ENCODE measurements at places on chromosomes 4 and X.
A peak's percentile ranks its signal among the peaks of the same experiment; 100 is the strongest.

DNA sequence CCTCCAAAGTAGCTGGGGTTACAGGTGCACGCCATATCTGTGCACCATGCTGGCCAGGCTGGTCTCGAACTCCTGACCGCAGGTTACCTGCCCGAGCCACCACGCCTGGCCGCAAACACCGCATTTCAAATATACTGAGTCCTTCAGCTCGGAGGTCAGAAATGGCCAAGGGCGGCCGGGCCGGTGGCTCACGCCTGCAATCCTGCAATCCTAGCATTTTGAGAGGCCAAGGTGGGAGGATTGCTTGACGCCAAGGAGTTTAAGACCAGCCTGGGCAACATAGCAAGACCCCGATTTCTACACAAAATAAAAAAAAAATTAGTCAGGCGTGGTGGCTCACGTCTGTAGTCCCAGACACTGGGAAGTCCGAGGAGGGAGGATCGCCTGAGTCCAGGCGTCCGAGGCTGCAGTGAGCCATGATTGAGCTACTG is 71.9 kb upstream of the PPP2R3B start:
- DNase-seq, result no peak

DNA sequence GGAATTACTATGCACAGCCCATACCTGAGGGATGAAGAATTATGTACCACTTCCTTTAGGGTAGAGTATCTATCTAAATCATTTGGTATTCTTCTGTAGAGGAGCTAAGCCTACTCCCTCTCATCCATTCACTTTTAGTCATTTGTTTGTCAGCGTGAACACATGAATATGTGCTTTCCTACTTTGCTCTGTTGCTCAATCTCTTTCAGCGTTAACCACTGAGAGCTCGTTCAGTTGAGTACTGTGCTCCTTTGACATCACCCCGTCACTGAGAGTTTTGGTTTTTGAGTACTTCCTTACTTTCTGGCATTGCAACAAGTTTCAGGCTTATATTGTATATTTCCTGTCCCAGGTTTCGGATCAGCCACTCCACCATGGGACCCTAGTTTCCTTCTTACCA is 700.6 kb downstream of the NLGN4X start:
- no peak for DNase-seq

GRCh38 chrX:724256-724655 is 93.7 kb downstream of the SHOX start:
- no peak for DNase-seq

- DNase-seq, result no peak
Observed at GRCh38 chrX:126456136-126456535, 96.5 kb downstream of the DCAF12L1 start.

GRCh38 chr4:11039634-11040131 is 355.1 kb upstream of the CLNK start:
- DNase-seq, result no peak

DNA sequence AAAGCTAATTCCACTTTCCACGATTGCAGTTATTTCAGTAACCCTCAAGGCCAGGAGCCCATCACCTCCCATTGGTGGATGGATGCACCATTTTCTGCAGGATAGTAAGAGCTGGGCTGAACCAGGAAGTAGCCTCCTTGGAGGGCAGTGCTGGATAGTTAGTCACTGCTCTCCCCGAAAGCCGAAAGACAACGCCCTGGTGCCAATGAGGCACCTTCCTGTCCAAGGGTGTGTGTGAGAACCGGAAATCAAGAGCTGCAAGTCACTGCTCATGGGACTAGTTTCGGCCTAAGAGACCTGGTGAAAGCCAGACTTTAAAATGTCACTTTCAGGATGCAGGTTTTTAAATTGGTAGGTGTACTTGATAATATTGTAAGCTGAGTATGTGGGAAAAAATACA is 203.8 kb upstream of the HS3ST1 start:
- DNase-seq, result no peak

- no peak for DNase-seq
Observed at GRCh38 chr4:124636788-124637187, 75.7 kb downstream of the ANKRD50 start.

DNA sequence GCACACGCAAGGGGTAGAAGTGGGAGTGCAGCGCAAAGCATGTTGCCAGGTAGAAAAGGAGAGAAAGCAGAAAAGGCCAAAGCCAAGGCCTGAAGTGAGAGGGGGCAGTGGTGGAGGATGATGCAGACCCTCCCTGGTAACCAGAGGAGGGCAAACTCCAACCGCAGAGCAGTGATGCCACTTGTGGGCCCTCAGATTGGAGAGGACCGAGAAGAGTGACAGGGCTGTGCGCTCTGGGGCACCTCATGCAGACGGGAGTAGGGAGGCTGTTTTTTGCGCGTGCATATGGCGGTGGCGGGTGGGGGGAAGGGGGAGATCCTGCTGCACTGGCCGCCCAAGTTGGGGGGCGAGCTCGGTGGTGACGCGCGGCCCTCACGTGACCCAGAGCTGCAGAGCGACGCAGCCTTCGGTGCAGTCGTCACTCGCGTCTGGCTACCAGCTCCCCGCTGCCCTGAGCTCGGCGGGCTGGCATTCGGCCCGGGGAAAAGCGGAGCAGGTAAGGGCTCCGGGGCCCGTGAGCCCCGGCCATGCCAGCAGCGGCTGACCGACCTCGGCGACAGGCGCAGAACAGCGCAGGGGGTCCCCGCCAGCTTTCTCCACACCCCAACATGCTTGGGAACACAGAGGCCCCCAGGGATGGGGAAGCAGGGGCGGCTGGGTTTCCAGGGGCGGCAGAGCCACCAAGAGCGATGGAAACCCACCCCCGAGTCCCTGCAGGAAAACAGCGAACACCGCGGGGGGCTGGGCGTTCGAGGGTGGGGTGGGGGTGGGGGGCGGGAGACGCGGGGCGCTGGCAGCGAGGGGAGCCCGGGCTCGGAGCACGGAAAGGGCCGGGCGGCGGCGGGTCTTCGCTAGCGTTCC is at the start of gene BEX3:
TSS of gene BEX3 (plus strand) at position 421 of the 861 bp plus-strand sequence. CDS start 984 bp downstream, outside the sequence.
- peak; percentile 9 for DNase-seq

GRCh38 chrX:71604796-71605568 is 13.3 kb downstream of the CXCR3 start:
- DNase-seq, result no peak

DNA sequence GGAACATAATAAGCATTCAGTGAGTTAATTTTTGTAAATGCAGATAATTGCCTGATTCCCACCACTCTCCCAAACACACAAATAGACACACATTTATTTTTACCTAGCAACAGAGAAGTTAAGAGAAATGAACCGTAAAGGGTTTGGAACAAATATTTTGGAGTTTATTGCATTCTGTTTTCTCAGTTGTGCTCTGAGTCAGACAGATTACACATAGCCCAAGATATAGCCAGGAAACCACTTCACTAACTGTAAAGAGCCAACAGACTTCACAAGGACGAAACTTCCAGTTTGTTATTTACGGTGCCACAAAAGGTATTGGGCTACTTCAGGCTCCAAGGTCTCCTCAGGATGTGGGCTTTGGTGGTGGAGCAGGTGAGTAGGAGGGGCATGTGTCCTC is 217.0 kb downstream of the BMPR1B start:
- no peak for DNase-seq

DNA sequence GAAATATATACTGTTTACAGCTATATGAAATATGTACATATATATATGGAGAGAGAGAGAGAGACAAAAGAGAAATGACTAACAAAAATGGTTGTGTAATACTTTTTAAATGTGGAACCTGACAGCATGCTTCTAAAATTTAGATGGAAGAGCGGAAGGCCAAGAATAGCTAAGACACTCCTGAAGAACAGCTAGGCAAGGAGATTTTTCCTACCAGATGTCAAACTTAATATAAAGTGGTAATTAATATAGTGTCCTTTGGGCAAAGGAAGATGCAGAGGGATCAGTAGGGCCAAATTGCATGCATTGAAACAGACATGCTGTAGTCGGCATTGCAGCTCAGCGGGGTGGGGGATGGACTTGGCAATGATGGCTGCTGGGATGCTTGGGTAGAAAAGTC is 45.2 kb downstream of the ADD1 start:
- DNase-seq, result no peak

GRCh38 chr4:82484996-82485783 is 54.8 kb downstream of the ENOPH1 start:
- DNase-seq, result no peak
